Left cardiac atrium (tissue), 4 donors: ENCODE measurements at places on chromosomes 11 and 22. TPM values are rescaled to one million over a fixed set of nuclear protein-coding genes. Genes with fewer than 3 reads are reported as not detected.

BBOX1 gene
- 0.18 TPM for total RNA-seq

GRAP2 gene
- 2.1 TPM for total RNA-seq

DNA sequence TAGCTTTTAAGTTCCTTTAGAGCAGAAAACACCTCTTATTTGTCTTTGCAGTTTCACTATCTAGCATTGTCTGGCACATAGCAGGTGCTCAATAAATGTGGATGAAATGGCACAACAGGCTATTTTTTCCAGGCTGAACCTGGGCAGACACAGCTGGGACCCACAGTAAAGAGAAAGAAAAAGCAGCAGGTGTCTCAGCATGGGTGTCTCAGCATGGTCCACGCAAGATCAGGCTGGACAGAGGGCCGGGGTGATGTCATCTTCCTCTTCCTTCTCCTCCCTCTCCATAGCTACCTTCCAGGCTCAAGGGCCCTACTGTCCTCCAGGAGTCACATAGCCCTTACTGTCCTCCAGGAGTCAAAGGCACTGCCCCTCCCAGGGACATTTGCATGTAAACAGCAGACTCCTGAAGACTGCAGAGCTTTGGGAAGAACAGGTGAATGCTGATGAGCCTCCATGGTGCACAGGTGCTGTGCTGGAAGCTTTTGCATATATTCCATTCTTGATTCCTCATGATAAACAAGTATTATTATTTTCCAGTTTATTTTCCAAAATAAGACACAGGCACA is 65.2 kb downstream of the DSCAML1 start:
- no peak for DNase-seq

SLC22A8 gene
- not detected for total RNA-seq

DNA sequence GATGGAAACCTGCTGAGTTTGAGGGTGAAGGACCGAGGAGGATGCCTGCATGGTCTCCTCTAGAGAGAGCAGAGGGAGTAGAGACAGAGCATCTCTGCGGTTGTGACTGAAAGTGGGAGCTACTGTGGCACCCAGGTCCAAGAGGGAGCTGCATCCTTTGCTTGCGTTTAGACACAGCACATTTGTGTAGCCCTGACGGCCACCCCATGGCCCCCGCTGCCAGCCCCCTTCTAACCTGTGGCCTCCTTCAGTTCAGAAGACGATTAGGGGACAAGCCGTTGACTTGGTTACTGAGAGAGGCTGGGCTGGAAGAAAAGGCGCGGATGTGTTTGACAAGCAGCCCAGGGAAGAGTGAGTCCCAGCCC is 690.9 kb downstream of the BRD1 start:
- DNase-seq = no peak

- no peak for DNase-seq
These were observed 53.5 kb downstream of the TEAD1 start for GRCh38 chr11:12727563-12728211.

GRCh38 chr11:44319552-44320288 is 9.8 kb upstream of the ALX4 start:
- DNase-seq = no peak

GRCh38 chr22:39938509-39939111 is 21.6 kb upstream of the TMA7B start:
- no peak for DNase-seq

DNA sequence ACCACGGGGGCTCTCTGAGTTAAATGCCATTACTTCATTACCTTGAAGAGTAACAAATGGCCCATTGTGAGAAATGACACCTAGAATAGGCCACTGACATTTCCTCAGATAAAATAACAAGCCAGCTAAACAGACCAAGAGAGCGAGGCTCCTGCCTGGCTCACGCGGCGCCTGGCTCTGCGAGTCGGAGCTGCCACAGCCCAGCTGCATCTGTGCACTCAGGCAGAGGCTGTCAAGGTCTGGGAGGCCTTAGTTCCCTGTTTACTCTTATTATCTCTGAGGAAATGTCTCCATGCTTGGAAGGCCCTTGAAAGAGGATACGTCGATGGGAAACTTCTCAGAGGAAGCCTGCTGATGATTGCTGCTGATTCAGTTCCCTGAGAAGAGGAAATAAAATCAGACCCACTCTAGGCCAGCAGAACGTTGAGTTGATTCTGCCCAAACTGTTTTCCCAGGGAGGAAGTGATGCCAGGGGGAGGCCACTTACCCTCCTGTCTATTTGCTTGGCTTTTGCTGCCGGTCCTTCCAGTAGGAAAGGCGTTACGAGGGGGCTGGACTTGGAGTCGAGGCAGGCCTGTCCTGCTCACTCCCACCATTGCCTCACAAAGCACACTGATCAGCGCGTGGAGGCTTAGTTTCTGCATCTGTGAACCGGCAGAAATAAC is 208.8 kb downstream of the TBC1D22A start:
- DNase-seq = peak; percentile 79

DNA sequence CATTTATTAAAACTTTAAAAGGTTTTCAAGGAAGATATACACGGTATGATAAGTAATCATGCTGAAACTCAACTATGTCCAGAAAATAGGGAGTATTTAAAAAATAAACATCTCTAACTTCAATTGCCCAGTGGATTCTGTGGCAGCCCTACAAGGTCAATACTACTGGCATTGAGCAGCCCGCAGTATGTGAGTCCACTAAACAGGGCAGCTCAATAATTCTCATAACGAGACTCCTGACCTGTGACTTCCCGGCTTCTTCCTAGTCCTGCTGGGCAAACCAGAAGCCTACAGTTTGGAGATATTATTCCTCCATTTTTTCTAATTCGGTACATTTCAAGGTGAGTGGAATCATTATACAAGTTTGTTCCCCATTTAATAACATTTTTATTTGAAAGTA is 580.5 kb upstream of the CCDC90B start:
- no peak for DNase-seq

CD3G gene
- 1.4 TPM for total RNA-seq

DNA sequence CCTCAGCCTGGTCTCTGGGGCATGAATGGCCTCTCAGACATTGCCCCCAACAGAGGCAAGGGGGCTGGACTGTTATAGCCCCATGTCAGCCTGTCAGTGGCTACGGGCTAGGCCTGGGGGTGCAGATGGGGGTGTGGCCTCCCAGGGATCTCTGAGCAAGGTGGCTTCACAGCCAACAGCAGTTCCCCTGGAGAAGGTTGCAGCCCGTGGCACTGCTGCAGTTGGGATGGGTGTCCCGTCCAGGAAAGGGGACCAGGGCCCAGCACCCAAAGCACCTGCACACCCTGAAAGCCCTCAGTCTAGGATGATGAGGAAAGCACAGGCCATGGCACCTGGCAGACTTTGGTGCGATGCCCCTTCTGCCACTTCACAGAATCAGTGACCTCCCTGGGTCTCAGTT is 101.3 kb downstream of the TP53I11 start:
- no peak for DNase-seq

GRCh38 chr11:97754976-97755375 is 1265.8 kb upstream of the CNTN5 start:
- DNase-seq = no peak

DNA sequence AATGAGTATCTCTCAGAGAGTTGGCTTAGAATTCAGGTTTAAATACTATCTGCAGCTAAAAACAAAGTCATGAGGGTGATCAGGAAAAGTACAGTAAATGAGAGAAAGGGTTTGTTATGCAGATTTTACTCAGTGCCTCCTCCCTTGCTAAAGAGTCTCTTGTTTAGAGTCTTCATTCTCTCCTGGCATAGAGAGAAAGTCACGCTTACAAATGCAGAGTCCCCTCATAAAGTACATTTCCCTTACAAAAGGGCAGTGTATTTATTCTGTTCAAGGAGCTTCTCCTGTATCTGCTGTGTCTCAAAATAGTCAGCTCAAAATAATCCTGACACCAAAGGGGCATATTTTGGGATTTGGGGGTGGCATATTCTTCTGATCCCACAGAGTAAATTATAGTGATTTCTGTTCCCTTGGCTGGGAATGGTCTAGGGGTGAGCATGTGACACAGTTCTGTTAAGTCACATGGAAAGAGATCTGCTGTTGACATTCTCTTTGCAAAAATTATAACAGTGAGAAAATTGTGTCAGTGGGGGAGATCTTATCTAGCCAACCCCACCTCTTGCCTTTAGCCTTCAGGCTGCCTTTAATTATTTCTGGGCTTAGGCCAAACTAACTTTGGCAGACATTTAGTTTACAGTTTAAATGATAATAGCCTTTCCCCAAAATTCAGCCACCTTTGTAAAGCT is 102.9 kb downstream of the MTNR1B start:
- DNase-seq = no peak

DNA sequence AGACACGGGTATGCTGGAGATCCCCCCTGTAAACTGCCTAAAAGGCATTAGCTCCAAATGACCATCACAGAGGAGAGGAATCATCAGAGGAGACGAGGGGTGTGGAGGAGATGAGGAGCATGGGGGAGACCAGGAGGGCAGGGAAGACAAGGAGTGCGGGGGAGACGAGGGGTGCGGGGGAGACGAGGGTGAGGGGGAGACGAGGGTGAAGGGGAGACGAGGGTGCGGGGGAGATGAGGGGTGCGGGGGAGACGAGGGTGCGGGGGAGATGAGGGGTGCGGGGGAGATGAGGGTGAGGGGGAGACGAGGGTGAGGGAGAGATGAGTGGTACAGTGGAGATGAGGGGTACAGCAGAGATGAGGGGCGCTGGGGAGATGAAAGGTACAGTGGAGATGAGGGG is 17.5 kb upstream of the GAL start:
- DNase-seq = peak; percentile 49

DNA sequence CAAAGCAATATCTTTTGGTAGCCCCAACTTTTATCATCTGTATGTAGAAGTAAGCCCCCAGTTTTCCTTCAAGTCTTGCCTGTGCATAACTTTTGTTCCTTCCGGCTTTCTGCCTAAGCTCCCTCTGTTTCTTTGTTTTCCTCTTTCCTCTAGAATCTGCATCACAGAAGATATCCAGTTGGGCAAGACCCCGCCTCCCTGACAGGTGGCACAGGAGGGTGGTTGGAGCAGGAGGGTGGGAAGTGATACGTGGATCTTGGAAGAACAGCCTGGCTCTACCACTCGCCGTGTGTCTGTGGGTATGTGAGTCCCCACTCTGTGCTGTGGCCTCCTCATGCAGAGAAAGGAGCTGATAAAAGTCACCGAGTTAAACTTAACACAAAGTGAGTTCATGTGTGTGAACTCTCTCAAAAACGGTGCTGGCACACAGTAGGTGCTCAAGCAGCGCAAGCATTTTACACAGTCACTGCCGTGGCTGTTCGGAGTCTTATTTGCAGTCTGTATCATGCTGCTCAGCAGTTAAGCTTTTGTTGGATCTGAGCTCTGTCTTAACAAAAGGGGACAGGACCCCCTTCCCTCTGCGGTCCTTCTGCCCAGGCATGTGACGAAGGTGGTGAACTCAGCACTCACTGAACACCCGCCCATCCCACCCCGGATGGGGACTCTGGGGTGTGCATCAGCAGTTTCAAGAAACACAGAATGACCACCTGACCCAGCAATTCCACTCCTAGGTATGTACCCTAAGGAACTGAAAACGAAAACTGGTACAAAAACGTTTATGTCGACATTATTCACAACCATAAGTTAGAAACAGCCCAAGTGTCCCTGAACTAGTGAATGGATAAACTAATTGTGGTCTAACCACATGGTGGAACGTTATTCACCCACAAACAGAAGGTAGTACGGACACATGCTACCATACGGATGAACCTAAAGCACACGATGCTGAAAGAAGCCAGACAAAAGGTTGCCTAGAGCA is 249.1 kb downstream of the CTTN start:
- no peak for DNase-seq

OR9Q1 gene
- total RNA-seq = not detected

DNA sequence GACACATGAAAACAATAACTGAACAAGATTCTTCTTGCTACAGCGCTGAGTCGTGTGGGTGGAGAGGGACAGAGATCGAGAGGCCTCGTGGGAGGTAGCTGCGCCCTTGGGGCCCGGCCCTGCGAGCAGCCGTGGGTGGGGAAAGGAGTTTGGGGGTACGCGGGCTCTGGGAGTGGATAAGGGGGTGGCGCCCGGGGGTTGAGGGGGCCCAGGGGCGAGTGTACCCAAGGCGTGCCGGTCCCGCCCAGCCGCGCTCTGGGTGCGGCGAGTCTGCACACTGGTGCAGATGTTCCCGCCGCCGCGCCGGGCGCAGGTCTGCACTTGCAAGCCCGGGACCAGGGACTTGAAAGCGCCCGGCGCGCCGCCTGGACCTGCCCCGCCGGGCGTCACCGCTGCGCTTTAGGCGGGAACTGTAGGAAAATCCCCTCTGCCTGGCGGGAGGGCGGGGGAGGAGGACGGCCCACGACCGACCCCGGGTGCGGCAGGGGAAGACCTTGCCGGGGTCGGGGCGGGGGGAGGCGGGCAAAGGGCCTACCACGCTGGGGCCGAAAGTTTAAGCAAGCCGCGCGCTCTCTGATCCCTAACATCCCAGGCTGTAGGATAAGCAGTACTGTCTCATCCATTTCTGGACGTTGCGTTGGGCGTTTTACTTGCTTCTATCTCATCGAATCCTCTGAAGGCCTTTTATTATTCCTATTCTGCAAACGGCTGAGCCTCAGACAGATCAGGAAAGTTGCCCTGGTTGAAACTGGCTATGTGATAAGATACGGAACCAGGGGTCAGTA is 1.4 kb upstream of the KREMEN1 start:
- peak; percentile 55 for DNase-seq

SEC14L6 gene
- 0.56 TPM for total RNA-seq

ABTB2 gene
- 12.5 TPM for total RNA-seq

GRCh38 chr11:126355926-126356897 is 726 bp downstream of the ST3GAL4 start:
- DNase-seq = peak; percentile 62

ME3 gene
- 24.2 TPM for total RNA-seq

DNA sequence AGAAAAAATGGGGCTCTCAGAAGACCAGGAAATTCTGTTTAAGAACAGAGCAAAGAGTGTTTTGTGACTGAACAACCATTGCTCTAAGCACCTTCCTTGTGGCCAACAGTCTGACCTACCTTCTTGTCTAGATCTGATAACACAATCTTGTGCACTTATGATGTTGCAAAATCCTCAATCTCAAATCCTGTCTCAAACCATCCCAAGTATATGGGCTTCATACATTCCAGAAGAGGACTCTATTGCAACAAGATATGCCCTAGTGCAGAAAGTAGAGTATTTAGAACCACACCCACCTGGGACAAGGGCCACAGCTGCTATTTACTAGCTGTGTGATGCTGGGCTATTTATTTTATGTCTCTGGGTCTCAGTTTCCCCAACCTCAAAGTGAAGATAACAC is 27.1 kb downstream of the RASSF10 start:
- DNase-seq = no peak

DNA sequence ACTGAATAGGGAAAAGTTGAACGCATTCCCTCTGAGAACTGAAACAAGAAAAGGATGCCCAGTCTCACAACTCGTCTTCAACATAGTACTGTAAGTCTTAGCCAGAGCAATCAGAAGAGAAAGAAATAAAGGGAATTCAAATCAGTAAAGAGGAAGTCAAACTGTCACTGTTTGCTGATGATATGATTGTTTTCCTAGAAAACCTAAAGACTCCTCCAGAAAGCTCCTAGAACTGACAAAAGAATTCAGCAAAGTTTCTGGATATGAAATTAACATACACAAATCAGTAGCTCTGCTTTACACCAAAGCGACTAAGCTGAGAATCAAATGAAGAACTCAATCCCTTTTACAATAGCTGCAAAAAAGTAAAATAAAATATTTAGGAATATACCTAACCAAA is 471.2 kb upstream of the CNTN5 start:
- DNase-seq = no peak

USP2 gene
- 68.8 TPM for total RNA-seq

GRCh38 chr11:72814286-72815109 is at the start of gene ATG16L2:
Gene ATG16L2 (plus strand): TSS chr11:72814411. CDS start chr11:72814446, 35 bp downstream.
- peak; percentile 89 for DNase-seq
